ENCODE measurements at places on chromosomes 4 and X.

DNA sequence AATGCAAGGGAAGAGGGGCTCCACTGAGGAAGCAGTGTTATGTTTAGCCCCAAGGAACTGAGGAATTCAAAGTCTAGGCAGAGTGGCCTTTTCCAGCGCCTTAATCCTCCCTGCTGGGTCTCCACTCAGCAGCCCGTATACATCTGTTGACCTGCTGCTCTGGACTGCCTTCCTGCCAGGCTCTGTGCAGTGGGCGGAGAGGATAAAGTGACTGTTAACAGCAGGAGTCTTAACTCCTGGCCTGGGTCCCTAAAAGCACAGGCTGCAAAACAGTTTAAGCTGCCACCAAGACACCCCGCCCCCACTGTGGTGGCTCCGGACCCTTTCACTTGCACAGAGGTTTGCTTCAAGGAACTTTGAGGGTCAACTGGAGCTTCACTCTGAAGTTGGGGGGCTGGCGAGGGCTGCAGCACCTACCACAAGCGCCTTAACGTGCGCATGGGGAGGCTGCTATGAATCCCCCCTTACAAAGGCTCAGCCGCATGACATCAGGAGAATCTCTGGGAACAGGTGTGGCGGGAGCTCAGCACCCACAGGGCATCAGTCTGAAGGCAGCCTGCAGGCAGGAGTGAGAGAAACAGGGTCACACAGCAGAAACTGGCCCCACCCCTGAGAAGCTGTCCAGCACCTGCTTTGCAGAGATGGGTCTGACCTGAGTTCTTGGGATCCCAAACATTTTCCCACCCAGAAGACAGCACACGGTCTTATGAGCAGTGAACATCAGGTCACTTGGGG, 358.2 kb upstream of the GATB start:
- no peaks in the 10 kb centered on the region for H3K27me3 ChIP-seq
- no peak overlapping the region for H3K27ac ChIP-seq
- no peak overlapping the region for H3K4me3 ChIP-seq

DNA sequence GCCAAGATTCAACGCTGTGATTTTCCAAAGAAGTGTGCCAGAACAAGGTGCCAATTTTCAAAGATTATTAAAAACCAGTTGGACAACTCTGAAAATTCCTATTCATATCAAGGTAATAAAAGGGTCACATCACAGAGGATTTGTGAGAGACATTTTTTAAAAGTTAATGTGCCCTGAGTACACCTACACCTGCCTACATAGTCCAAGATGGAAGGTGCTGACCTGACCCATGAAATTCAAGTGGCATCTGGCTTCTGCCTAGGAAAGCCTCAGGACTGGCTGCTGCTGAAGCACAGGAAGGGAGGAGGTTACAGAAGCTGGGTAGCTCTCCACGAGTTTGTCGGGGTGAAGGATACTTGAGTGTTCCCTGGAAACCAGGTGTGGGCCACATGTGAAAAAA, 11.4 kb upstream of the ARSJ start:
- H3K36me3 ChIP-seq, result no peaks in the 10 kb centered on the region
- no peaks in the 10 kb centered on the region for H3K4me1 ChIP-seq
- H3K27ac ChIP-seq, result no peak overlapping the region
- no peak for DNase-seq
- H3K4me3 ChIP-seq, result no peak overlapping the region

- H3K27me3 ChIP-seq, result no peaks in the 10 kb centered on the region
- no peak for DNase-seq
Measured at GRCh38 chr4:174118171-174118570, 165.3 kb downstream of the FBXO8 start.

- no peaks in the 10 kb centered on the region for H3K27me3 ChIP-seq
- DNase-seq, result no peak
- H3K27ac ChIP-seq, result no peak overlapping the region
- no peaks in the 10 kb centered on the region for H3K36me3 ChIP-seq
- no peak overlapping the region for H3K4me3 ChIP-seq
- no peaks in the 10 kb centered on the region for H3K4me1 ChIP-seq
Measured at GRCh38 chrX:134444681-134445080, 15.3 kb upstream of the HPRT1 start.

DNA sequence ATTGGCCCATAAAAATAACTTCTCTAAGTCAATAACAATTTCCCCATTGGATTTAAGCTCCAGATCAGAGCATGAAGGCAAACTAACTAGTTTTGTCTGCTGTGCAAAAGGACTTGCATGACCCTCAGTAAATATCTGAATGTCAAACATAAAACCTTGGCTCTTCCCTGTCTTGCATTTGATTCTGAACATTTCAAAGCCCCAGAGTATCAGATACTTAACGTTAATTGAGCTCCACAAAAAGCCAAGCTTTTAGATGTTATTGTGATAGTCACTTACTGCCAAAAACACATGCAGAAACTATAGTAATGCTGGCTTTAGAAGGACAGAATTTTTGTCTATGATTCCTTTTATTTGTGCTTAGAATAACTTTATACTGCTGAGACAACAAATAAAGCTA, 664.2 kb downstream of the ADGRL3 start:
- H3K4me1 ChIP-seq, result no peaks in the 10 kb centered on the region

DNA sequence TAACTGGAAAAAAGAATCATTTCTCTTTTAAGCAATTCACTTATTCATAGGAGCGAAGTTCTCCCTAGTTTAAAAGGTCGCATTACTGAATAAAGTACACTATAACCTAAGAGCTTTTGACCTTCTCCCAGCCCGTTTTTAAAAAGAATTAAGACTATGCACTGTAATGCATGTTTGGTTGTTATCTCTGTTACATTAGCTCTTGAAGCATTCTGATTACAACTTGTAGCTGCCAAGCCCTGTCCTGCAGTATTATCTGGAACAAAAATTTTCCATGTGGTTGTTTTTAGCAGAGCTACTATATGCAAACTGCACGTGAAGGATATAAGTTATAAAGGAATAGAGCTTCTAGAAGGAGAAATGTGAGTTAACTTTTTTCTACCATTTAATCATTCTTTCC, 8.1 kb downstream of the GAB1 start:
- H3K4me1 ChIP-seq, result no peaks in the 10 kb centered on the region
- H3K27ac ChIP-seq, result no peak overlapping the region

- H3K36me3 ChIP-seq, result no peaks in the 10 kb centered on the region
- DNase-seq, result no peak
- H3K4me1 ChIP-seq, result no peaks in the 10 kb centered on the region
- H3K4me3 ChIP-seq, result no peak overlapping the region
- H3K27ac ChIP-seq, result no peak overlapping the region
- H3K27me3 ChIP-seq, result no peaks in the 10 kb centered on the region
Measured at GRCh38 chr4:71130827-71131603, 137.6 kb downstream of the DCK start.

DNA sequence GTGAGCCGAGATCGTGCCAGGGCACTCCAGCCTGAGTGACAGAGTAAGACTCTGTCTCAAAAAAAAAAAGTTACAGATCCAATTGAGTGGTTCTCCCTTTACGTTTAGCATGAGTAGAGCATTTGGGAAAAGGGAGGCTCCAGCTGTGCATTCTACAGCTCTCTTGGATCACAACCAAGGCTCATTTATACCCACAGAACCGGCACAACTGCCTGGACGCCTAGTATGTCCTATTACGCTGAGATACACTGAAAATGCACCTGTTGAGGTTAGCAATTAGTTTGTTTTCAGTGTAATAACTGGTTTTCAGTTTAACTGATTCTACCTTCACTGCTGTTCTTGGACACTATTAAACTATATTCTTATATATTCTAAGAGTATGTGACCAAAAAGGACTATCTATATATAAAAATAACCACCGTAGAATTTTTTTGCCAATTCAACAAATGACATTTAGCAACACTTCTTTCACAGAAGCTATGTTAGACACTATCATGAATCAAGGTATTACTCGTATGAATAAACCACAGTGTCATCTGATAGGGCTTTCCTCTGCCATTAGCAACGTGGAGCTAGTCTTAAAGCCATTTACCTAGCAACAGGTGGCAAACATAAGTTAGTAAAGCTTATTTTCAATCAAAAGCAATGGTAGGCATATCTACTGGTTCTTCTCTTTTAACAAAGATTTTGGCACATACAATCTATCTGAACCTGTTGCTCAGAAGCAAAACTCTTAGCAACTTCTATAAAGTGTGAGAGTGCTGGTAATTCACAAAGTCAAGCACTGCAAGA, 3.6 kb downstream of the OTUD4 start:
- H3K27ac ChIP-seq, result no peak overlapping the region
- peaks cover 6% of the 10 kb centered on the region for H3K4me1 ChIP-seq
- no peak for DNase-seq
- H3K4me3 ChIP-seq, result peak overlapping the region; percentile 88

DNA sequence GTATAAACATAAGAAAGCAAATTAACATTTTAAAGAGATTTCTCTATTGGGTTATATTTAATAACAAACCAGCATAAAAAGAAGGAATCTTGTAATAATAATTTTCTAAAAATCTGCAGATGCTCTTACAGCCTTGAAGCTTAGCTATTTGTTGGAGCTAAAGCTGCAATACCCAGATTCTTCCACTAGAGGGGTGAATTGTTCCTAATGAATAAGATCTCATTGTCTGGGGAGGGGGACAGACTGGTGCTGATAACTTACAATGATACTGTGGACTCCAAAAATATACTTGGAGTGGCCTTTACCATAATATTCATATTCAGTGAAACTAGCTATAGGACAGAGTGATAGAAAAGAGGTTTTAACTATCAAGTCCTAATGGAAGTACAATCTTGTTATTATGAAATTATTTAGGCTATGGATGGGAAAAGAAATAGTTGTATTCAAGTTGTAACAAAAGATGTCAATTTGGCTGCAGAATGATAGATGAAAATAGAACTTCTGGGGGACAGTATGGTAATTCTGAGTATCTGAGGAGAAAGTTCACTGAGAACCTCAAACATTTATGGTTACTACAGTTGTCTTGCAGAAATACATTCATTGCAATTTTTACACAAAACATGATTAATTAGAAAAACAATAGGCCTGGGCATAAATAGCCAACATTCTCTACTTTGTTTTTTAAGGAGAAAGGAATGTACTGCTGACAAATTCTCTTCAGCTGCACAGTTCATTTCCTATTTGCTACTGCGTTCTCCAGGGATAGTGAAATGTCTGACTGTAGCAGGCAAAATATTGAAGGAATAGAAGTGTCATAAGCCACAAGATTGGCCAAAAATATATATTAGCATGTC, 443.3 kb downstream of the GBA3 start:
- no peak overlapping the region for H3K4me3 ChIP-seq
- DNase-seq, result peak; percentile 11
- H3K27me3 ChIP-seq, result no peaks in the 10 kb centered on the region
- no peak overlapping the region for H3K27ac ChIP-seq

GRCh38 chr4:6038711-6039110, 20.5 kb upstream of the C4orf50 start:
- H3K4me3 ChIP-seq, result no peak overlapping the region
- no peak for DNase-seq
- H3K27me3 ChIP-seq, result peaks cover 4% of the 10 kb centered on the region
- no peaks in the 10 kb centered on the region for H3K36me3 ChIP-seq
- H3K27ac ChIP-seq, result no peak overlapping the region

- H3K36me3 ChIP-seq, result no peaks in the 10 kb centered on the region
- peak overlapping the region; percentile 32 for H3K27ac ChIP-seq
- no peaks in the 10 kb centered on the region for H3K4me1 ChIP-seq
- no peaks in the 10 kb centered on the region for H3K27me3 ChIP-seq
- H3K4me3 ChIP-seq, result no peak overlapping the region
Measured at GRCh38 chr4:174265916-174266315, 17.6 kb downstream of the FBXO8 start.

Data from SJCRH30 (cell line).